ENCODE measurements at places on chromosomes 7 and 10.
A peak's percentile ranks its signal among the peaks of the same experiment; 100 is the strongest.

GRCh38 chr10:12322583-12323131, 26.7 kb upstream of the CAMK1D start:
- DNase-seq = no peak

DNA sequence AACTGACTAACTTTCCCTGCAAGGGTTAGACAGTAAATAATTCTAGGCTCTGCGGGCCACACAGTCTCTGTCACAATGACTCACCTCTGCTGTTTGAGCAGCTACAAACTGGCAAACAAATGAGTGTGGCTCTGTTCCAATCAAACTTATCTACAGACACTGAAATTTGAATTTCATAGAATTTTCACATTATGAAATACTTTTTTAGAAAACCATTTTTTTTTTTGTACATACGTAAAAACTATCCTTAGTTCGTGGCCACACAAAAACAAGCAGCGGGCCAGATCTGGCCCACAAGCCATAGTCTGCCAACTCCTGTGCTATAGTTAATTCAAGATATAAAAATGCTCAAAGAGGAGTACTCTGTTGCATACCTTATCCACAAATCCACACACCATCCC, 32.6 kb downstream of the PIP4K2A start:
- DNase-seq = no peak

DNA sequence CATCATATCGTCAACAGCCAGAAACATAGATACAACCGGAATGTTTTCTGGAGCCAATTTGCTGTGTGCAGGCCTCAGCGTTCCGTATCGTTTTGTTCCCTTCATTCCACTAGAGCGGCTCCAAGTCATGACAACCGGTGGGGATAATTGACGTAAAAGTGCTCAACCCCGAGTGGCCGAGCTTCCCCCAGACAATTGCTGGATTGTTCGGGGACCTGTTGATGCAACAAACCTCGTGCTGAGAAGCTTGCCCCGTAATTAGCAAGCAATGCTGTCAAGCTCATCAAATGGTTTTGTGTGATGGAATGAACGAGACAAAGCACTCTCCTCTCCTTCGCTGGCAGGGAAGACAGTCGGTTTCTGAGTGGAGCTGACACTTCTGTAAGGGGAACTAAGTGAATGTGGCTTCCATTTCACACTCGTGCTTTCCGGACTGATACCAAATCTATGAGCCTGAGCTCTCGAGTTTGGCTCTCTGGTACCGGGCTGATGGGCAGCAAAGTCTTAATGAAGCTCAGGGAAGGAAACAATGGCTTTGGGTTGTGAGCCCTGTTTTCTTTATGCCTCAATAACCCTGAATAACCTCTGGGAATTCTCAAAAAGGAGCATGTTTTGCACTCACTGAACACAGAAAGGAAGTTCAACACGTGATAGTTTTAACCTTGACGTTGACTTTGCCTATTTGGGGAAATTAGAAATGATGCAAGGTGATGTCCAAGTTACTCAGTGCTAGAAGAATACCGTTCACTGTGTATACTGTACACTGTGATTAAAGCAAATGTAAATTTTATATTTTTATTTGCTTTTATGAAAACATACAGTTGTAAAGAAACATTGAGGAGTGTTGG, 220.5 kb downstream of the BAMBI start:
- DNase-seq = peak; percentile 99

- DNase-seq = no peak
Observed at GRCh38 chr7:88102675-88103074, 117.2 kb downstream of the SRI start.

DNA sequence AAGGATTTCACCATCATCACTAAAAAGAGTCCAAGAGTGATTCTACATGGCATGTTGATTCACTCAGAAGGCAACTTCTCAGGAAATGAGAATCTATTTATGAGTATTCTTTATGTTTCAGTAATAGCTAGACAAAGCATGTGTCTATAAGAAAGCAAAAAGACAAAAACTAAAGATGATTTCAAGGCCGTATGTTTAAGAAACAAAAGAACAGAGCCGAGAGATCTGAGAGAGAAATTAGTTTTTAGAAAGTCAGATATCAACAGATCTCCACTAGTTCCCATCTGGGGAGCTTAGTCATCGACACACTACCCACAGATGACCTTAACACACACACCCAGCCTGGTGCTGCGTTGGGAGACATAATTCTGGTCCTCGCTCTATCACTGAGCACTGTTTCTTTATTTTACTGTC, 21.0 kb downstream of the PIP4K2A start:
- DNase-seq = no peak

GRCh38 chr10:103575416-103576075, 82.0 kb downstream of the NEURL1 start:
- DNase-seq = no peak

DNA sequence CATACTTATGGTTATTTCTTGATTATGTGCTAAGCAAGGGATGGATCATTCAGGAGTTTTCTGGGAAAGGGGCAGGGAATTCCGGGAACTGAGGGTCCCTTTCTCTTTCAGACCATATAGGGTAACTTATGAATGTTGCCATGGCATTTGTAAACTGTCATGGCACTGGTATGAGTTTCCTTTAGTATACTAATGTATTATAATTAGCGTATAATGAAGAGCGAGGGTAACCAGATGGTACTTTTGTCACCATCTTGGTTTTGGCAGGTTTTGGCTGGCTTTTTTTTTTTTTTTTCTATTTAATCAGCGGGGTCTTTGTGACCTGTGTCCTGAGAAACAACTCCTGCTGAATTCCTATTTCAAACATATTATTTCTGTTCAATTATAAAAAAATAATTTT, 237.6 kb upstream of the PTER start:
- DNase-seq = no peak

DNA sequence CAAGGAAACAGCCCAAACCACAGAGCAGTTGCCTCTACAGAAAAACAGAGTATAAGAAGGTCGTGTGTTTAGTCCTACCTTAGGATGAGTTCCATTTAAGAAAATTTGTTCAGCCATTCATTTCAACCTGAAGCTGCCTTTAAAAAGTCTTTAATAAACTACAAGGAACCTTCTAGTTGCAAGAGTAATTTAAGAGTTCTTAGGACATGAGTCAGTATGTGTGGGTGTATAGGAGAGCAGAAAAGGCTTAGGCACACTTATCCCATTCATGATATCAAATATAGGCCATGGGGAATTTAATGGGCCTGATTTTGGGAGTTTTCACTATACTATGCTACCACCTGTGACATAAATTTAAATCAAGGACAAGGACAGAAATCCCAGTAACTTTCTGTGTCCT, 496.8 kb downstream of the TFEC start:
- no peak for DNase-seq

GRCh38 chr7:121936951-121937623, 64.1 kb downstream of the PTPRZ1 start:
- no peak for DNase-seq

GRCh38 chr10:110548002-110548401, 19.5 kb upstream of the SMC3 start:
- no peak for DNase-seq

- DNase-seq = no peak
Observed at GRCh38 chr7:21071561-21072501, 285.1 kb upstream of the SP8 start.

DNA sequence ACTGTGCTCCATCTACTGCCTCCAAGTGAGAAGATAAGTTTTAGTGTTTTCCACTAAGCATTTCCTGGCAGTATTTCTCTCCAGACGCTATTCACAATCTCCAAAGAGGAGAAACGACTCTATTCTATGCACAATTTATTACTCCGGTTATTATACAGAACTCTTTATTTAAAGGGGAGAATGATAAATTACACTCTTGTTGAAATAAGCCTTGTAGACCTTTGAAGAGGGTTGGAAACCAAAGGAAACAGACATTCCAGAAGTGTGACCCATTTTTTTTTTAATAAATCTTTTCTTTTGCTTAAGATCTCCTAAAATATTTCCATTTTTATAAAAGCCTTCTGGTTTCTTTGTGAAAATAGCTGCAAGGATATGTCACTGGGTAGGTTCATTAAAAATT, 76.1 kb upstream of the HDAC9 start:
- DNase-seq = no peak

DNA sequence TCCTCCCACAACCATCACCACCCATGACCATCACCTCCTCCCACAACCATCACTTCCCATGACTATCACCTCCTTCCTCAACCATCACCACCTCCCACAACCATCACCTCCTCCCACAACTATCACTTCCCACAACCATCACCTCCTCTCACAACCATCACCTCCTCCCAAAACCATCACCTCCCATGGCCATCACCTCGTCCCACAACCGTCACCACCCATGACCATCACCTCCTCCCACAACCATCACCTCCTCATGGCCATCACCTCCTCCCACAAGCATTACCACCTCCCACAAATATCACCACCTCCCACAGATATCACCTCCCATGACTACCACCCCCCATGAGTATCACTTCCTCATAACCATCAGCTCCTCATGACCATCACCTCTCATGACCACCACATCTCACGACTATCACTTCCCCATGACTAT, 52.2 kb downstream of the PDGFA start:
- no peak for DNase-seq

- peak; percentile 92 for DNase-seq
Observed at GRCh38 chr7:102390697-102391484, 5.3 kb upstream of the PRKRIP1 start.

GRCh38 chr10:127118034-127118433, 78.4 kb downstream of the INSYN2A start:
- DNase-seq = no peak

DNA sequence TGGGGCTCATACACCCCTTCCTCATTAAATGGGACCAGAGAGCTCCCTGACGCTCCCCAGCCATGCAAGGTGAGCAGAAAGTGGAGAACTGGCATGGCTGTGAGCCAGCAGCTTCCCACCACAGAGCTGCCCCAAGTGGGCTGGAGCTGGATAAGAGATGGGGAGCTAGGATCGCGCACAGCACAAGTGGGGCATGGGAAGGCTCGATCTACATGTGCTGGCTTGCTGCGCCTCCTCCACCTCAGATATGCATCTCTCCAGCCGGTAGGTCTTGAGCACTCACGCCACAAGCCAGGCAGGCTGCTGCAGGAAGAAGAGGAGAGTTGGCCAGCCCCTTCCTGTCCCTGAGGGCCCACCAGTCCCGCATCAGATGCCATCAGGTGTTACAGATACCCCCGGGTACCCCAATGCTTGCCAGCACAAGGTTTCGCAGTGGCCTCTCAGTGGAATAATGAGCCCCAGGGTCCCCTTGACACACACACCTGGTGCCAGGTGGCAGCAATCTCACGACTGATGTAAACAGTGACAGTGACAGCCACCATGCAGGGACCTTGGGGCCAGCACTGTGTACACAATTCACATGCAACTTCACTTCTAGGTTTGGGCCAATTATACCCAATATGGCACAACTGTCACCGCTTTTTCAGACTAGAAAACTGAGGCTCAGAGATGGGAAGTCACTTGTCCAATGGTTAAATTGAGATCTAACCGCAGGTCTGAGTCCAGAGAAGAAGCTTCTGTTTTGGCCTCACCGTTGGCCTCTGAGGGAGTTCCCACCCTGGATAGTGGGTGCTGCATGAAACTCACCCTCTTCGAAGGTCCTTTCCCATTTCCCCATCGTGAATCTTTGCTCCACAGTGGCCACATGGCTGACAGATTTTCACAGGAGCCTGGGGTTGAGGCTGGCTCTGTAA, 79.3 kb downstream of the OAT start:
- no peak for DNase-seq

DNA sequence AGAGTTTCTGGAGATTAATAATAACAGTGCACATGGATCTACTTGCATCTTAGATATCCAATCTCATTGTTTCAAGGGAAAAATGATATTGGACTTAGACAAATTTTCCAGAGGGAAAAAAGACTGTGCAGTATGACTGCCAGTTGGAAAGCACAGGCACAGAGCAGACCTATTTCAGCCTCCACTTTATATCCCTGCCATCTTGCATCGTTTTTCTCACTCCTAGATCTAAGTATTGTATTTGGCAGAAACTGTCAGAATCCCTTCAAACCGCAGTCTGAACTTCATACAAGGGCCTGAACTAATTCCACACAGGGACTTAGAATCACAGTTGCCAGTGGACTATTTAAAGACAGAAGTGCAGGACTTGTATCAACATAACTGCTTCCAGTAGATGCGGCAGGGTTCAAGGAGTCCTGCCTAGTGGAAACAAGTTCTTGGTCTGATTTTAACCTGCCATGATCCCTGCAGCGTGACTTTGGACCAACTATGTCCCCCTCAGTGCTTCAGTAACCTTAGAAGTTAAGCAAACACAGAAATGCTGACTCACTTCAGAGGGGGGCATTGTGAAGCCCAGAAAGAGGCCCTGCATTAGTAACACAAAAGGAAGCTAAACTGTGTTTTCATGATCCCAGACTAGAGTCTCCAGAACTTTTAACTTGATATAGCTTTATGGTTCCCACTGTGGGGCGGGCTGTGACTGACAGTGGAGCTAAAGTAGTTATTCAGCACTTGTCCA, 95.7 kb upstream of the PALS2 start:
- DNase-seq = no peak

DNA sequence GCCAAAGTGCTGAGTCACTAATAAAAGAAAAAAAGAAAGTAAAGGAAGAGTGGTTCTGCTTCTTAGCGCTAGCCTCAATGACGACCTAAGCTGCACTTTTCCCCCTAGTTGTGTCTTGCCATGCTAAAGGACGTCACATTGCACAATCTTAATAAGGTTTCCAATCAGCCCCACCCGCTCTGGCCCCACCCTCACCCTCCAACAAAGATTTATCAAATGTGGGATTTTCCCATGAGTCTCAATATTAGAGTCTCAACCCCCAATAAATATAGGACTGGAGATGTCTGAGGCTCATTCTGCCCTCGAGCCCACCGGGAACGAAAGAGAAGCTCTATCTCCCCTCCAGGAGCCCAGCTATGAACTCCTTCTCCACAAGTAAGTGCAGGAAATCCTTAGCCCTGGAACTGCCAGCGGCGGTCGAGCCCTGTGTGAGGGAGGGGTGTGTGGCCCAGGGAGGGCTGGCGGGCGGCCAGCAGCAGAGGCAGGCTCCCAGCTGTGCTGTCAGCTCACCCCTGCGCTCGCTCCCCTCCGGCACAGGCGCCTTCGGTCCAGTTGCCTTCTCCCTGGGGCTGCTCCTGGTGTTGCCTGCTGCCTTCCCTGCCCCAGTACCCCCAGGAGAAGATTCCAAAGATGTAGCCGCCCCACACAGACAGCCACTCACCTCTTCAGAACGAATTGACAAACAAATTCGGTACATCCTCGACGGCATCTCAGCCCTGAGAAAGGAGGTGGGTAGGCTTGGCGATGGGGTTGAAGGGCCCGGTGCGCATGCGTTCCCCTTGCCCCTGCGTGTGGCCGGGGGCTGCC, at the start of gene IL6:
IL6 (plus strand) TSS at position 294 of the 807 bp plus-strand sequence; CDS start at position 357, 63 bp downstream.
- peak; percentile 95 for DNase-seq

DNA sequence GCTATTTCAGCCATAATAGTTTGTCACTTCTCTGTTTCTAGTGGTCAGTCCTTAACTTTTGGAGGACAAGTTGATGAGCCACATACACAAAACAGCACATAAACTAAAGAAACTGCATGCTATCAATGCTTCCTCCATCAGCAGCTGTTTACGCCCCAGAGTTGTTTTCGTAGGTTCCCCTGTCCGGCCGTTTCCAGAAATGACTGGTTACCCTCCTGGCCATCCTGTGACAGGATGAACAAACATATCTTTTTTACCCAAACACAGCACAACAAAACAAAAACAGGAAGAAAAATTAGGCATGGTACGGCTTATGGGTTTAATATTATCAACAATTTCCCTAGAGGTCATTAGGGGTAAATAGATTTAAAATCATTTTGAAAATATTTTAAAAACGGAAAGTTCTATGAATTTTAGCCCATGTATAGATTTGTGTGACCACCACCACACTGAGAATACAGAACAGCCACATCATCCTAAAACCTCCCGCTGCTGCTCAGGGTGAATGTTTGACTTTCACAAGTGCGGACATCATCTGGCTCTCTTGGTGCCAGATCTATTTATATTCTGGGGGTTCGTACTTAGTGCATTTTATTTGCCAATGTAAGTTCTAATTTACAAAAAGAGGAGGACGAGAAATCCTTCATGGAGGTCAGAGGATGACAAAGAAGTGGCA, 74.8 kb downstream of the HIPK2 start:
- no peak for DNase-seq

All from SK-MEL-5 (cell line).